Activated T-cell treated with anti-CD3 and anti-CD28 coated beads for 24 hours (primary cell): ENCODE measurements at places on chromosomes 7 and 10.
A peak's percentile ranks its signal among the peaks of the same experiment; 100 is the strongest.

DNA sequence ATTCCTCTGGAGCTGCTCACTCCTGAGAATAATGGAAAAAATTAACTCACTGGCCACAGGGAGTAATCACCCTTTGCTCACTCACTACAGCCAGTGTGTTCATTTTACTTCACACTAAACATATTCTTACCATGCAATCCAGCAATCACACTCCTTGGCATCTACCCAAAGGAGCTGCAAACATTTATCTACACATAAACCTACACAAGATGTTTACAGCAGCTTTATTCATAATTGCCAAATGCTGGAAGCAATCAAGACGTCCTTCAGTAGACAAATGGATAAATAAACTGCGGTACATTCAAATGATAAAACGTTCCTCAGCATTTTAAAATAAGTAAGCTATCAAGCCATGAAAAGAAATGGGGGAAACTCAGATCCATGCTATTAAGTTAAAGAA, 34.2 kb upstream of the POM121L12 start:
- DNase-seq = no peak

DNA sequence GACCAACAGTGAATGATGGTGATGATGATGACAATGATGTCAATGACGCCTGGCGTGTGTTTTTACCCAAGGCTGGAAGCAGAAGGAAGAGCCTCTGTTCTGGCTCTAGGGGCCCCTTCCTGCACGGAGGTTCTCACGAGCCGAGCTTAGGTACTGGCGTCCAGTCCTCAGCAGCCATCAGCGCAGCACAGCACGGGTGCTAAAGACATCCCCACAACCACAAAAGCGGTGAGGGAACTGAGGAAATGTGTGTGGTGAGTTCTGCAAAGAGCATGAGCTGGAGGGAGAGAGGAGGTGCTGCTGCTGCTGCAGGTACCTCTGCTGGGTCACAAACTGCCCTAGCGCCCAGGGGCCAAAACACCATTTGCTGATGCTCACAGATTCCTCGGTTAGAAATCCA, 81.6 kb downstream of the SFMBT2 start:
- DNase-seq = no peak

DNA sequence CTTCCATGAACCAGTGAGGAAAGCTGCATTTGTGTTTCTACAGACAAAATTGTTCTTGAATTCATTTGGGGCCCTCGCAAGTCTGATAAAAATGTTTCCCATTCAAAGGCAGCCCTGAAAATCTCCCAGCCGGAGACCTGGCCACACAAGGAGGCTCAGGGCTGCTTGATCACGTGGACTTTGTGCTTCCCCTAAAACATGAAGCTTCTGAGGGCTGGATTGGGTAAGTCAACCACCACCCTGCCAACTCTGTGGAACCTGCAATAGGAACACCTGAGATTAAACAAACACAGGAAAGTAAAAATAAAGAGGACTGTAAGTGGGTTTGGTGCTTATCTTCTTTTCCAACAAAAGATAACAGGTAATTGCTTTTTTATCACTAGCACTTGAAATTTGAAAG, 133.8 kb downstream of the C10orf90 start:
- no peak for DNase-seq

DNA sequence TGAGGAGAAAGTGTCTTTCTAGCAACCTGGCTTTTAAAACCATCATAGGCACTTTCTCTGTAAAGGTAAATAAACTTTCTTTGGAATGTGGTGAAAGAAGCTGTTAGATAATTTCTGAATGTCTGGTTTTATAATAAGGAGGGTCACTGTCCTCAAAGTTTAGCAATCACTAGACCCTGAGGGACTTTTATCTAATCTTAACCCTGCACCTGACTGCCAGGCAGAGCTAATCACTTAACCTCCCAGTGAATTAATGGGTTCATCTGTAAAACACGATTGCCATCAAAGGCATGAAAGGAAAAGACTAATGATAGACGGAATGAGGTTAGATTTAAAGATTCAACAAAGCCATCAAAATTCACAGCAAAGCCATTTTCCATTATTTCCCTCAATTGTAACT, 553.8 kb downstream of the GRM8 start:
- DNase-seq = no peak

GRCh38 chr10:85098835-85099521, 770.6 kb downstream of the CCSER2 start:
- DNase-seq = no peak

- no peak for DNase-seq
These were observed 5.2 kb upstream of the BRI3 start for GRCh38 chr7:98276241-98276761.

- no peak for DNase-seq
These were observed 74.0 kb upstream of the GSDME start for GRCh38 chr7:24831240-24831639.

DNA sequence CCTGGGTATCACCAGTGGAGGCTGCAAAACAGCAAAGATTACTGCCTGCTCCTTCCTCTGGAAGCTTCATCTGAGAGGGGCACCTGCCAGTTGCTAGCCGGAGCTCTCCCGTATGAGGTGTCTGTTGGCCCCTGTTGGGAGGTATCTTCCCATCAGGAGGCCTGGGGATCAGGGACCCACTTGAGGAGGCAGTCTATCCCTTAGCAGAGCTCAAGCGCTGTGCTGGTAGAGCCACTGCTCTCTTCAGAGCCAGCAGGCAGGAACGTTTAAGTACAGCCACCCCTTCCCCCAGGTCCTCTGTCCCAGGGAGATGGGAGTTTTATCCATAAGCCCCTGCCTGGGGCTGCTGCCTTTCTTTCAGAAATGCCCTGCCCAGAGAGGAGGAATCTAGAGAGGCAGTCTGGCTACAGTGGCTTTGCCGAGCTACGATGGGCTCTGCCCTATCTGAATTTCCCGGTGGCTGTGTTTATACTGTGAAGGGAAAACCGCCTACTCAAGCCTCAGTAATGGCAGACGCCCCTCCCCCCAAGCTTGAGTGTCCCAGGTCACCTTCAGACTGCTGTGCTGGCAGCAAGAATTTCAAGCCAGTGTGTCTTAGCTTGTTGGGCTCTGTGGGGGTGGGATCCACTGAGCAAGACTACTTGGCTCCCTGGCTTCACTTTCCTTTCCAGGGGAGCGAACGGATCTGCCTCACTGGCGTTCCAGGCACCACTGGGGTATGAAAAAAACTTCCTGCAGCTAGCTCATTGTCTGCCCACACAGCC, 19.6 kb downstream of the SEMA3E start:
- DNase-seq = no peak

DNA sequence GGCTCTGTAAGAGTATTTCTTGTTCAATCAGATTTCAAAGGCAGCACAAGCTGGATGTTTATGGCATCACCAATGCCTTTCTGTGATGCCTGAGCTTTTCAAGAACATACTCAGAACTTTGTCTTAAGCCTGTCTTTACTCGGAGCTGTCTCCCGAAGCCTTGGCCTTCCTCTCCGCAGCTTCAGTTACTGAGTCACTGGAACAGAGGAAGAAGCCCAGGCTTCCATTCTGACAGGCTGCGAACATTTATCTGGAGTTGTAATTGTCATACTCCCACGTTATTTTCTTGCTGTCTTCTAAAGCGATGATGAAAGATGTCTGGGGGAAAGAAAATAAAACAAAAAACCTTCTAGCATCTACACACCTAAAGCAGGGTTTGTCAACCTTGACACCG, 43.9 kb downstream of the GRK5 start:
- no peak for DNase-seq

DNA sequence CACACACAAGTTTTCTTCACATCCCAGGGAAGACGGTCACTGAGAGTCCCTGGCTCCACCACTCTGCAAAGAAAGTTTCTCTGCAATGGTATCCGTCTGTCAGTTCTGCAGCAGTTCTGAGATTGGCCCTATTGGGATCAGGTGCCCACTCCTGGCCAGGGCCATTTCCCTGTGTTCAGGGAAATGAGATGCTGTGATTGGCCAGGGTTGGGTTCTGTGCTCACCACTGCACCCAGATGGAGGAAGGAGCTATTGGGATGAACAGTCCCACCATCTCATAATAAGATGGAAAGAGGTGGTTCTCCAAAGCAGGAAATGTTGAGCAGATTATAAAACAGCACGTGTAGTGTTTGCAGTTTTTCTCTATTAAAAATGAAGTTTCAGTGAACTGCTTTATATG, 13.3 kb upstream of the PIP4K2A start:
- no peak for DNase-seq

DNA sequence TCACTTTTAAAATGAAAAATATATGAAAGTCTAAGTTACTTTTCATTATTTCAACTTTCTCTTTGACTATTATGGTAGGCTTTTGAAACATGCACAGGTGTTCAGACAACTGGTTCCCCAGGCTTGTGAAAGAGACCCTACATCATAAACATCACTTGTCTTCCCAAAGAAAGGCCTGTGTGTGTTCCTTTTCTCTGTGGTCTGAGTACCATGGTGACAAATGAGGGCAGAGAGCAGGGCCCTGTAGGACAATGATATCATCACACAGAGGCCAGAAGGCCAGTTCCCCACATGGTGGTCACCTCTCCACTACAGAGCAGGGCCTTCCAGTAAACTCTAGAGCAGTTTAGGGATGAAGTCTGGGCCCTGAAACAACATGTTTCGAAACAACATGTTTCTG, 288.8 kb downstream of the USP6NL start:
- DNase-seq = no peak

DNA sequence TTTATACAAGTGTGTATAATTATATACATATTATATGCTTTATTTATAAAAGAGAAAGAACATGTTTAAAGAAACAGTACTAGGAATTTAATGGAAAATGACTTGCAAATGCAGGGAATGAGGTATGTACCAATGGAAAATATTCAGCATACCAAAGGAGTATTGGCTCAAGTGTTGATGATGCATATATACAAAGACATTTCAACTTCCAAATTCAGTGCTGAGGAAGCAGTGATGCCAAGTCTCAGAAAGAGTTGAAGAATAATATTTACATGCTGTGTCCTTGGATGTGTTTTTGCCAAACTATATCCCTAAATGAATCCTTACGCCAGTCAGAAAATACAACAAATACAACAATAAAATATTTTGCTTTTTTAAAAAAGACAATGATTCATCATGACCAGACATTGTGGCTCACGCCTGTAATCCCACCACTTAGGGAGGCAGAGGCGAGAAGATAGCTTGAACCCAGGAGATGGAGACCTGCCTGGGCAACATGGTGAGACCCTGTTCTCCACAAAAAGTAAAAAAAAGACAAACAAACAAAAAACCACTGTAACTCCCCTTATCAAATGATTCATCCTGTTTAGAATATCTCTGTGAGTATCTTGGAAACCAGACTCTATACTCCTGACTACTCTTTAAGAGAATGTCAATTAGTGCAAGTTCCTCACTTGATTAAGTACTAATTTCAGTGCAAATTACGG, 157.2 kb downstream of the CHRM2 start:
- DNase-seq = no peak

DNA sequence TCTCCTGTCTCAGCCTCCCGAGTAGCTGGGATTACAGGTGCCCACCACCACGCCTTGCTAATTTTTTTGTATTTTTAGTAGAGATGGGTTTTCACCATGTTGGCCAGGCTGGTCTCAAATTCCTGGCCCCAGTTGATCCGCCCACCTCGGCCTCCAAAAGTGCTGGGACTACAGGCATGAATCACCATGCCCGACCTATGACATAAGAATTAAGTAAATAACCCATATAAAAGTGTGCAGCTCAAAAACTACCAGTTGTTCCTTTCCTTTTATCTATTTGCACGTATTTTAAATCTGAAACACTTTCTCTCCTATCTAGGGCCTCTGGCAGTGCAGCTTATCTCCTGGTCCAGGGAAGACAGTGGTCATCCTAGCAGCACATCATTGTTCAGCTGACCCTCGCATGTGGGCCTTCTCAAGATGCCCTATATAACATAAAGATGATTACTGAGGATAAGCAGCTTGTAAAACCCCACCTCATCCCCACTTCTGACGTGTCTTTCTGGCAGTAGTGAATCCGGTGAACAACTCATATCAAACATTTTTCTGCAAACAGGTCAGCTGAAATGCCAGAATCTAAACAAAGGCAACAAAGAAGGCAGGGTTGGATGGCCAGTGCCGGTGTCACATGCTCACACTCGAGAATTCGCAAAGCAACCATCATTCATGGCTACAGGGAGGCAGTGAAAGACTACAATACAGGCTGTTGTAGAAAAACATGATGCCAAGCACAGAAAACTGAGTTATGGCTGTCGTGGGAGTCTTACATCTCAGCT, 36.0 kb upstream of the KCNIP2 start:
- DNase-seq = no peak

DNA sequence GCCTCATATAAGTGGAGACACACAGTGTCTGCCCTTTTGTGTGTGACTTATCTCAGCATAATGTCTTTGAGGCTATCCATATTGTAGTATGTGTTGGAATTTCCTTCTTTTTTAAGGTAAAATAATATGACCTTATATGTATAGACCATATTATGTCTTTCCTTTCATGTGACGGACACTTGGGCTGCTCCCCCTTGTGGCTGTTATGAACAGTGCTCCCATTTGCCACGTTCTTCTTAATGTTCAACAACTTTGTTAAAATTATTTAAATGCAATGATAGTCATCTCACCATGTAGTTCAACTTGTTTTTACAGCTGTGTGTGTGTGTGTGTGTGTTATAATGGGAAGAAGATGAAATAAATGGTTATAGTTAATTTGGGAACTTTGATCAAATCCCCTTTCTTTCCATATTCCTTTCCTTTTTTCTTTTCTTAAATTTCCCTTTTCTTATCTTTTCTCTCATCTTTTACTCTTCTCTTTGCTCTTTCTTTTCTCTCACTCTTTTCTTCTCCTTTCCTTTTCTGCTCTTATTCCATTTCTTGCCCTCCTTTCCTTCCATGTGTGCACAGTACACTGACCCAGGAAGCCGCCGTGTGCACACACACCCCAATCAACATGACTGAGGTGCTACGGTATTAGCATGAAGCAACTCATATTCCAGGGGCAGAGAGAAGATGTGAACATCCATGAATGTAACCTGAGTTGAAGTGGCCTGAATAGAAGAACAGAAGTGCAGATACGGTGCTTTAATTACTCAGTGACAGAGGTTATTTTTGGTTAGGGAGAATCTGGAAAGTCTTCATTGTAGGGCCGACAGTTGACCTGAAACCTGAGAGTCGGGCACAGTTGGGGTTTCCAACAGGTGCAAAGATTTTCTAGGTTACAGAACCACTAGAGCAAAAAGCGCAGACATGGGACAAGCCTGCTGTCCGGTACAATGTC, 596.6 kb downstream of the SDK1 start:
- DNase-seq = peak; percentile 17

- no peak for DNase-seq
These were observed 46.0 kb downstream of the PRKAR2B start for GRCh38 chr7:107090457-107090856.

GRCh38 chr7:75988568-75989499, 5.6 kb downstream of the TMEM120A start:
- DNase-seq = no peak

DNA sequence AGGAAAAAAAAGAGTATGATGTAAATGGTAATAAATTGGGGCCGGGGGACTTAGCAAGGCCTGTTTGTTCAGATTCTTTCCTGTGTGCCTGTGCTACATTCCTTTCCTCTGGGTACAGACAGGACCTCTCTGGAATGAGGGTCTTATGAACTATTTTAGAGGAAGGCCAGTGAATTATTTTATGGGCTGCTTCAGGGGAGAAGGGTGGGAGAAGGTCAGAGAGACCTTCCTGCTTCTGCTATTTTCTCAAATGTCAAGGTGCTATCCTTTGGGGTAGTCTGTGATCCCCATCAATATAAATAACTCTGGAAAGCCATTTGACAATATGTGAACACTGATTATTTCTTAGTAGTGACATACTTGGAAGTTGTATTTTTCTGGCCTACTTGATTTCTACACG, 426.5 kb downstream of the SH2D4B start:
- no peak for DNase-seq
